ENCODE measurements at places on chromosomes 4 and X. TPM values are rescaled to one million over a fixed set of nuclear protein-coding genes. Genes with fewer than 3 reads are reported as not detected.

The MGARP gene
- polyA plus RNA-seq = 0.84 TPM

The ZDHHC15 gene
- polyA plus RNA-seq = not detected

- no peak overlapping the region for H3K4me3 ChIP-seq
- no peak overlapping the region for H3K27ac ChIP-seq
- no peak for DNase-seq
- H3K36me3 ChIP-seq = no peaks in the 10 kb centered on the region
- H3K4me1 ChIP-seq = no peaks in the 10 kb centered on the region
These were observed 78.3 kb upstream of the DUSP21 start for GRCh38 chrX:44765556-44765955.

- no peaks in the 10 kb centered on the region for H3K27me3 ChIP-seq
- no peak overlapping the region for H3K4me3 ChIP-seq
- no peak overlapping the region for H3K27ac ChIP-seq
- no peaks in the 10 kb centered on the region for H3K4me1 ChIP-seq
These were observed 694.4 kb upstream of the POU3F4 start for GRCh38 chrX:82813671-82814078.

- no peak overlapping the region for H3K4me3 ChIP-seq
- no peaks in the 10 kb centered on the region for H3K27me3 ChIP-seq
- DNase-seq = no peak
These were observed 13.1 kb upstream of the BANK1 start for GRCh38 chr4:101777431-101777830.

The TCEAL5 gene
- not detected for polyA plus RNA-seq

The ADGRG4 gene
- not detected for polyA plus RNA-seq

- DNase-seq = no peak
- no peaks in the 10 kb centered on the region for H3K36me3 ChIP-seq
- H3K27me3 ChIP-seq = no peaks in the 10 kb centered on the region
- H3K4me3 ChIP-seq = no peak overlapping the region
- H3K4me1 ChIP-seq = peaks cover 25% of the 10 kb centered on the region
These were observed 2.7 kb downstream of the GEMIN8 start for GRCh38 chrX:14027036-14027435.

GRCh38 chrX:123740536-123740935, 7.7 kb upstream of the THOC2 start:
- no peaks in the 10 kb centered on the region for H3K4me1 ChIP-seq
- H3K36me3 ChIP-seq = no peaks in the 10 kb centered on the region
- no peak for DNase-seq
- no peak overlapping the region for H3K4me3 ChIP-seq

The MAGEC1 gene
- polyA plus RNA-seq = not detected

DNA sequence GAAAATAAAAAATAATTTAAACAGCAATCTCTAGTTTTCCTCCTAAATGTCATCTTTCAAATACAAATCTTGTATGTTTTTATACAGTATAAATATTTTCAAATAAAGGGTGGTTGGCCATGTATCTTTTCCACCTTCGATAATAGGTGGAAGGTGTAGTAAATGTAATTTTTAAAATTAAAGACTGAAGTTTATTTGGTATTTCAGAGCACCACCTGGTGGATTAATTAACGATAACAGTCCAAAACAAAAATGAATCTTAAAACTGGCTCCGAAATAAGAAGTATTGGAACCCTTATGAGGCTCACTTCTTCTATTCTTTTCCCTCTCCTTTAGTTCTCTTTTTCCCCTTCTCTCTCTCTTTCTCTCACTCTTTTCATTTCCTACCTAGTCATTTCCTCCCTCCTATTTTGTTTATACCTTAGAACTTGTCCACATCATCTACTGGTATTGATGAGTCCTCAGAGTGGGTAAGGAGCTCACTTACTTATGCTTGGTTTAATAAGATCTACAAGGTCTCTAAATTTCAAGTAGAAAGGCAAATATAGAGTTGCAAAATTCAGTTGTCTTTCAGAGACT, 82.9 kb upstream of the EXOC1L start:
- no peaks in the 10 kb centered on the region for H3K4me1 ChIP-seq
- no peaks in the 10 kb centered on the region for H3K27me3 ChIP-seq

The PAK3 gene
- 0.18 TPM for polyA plus RNA-seq

DNA sequence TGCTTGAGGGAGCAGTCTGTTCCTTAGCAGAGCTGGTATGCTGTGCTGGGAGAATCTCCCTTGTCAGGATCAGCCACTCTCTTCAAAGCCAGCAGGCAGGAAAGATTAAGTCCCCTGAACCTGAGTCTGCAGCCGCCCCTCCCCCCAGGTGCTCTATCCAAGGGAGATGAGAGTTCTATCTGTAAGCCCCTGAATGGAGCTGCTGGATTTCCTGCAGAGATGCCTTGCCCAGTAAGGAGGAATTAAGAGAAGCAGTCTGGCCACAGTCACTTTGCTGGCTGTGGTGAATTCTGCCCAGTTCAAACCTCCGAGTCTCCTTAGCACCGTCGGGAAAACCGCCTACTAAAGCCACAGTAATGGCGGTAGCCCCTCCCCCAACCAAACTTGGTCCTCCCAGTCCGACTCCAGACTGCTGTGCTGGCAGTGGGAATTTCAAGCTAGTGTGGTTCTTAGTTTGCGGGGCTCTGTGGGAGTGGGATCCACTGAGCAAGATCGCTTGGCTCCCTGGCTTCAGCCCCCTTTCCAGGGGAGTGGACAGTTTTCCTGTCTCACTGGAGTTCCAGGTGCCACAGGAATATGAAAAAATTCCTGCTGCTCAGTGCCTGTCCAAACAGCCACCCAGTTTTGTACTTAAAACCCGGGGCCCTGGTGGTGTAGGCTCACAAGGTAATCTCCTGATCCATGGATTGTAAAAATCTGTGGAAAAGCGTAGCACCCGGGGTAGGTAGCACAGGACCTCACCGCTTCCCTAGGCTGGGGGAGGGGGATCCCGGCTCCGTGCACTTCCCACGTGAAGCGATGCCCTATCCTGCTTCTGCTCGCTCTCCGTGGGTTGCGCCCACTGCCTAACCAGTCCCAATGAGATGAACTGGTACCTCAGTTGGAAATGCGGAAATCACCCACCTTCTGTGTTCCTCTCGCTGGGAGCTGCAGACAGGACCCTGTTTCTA, 38.0 kb downstream of the RAB28 start:
- H3K4me3 ChIP-seq = no peak overlapping the region
- no peaks in the 10 kb centered on the region for H3K4me1 ChIP-seq
- no peaks in the 10 kb centered on the region for H3K36me3 ChIP-seq
- no peak for DNase-seq
- no peak overlapping the region for H3K27ac ChIP-seq

The L1CAM gene
- polyA plus RNA-seq = 0.38 TPM

DNA sequence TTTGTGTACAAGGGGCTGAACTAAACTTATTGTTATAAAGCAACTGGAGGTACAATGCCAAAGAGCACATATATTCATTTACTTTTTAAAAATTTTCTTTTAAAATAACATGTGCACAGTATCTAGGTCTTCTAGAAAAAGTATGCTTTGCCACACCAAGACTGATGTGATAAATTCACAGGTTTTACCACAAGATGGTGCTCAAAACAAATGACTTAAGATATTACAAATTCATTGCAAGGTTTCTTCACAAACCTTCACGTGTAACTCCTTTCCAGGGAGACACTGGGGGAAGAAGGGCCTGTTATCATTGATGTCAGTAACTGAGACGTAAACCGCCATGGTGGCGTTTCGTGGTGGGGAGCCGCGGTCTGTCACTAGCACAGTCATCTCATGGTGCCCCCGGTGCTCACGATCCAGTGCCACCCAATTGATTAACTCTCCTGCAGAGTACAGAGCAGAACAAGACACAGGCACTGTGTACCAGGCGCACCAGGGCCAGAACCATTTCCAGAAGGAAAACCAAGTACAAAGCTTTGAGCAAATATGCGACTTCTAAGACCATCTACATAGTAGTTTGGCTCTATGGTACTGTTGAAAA, 162.2 kb downstream of the DCHS2 start:
- H3K4me1 ChIP-seq = peaks cover 4% of the 10 kb centered on the region
- H3K4me3 ChIP-seq = no peak overlapping the region
- no peaks in the 10 kb centered on the region for H3K36me3 ChIP-seq
- DNase-seq = no peak

DNA sequence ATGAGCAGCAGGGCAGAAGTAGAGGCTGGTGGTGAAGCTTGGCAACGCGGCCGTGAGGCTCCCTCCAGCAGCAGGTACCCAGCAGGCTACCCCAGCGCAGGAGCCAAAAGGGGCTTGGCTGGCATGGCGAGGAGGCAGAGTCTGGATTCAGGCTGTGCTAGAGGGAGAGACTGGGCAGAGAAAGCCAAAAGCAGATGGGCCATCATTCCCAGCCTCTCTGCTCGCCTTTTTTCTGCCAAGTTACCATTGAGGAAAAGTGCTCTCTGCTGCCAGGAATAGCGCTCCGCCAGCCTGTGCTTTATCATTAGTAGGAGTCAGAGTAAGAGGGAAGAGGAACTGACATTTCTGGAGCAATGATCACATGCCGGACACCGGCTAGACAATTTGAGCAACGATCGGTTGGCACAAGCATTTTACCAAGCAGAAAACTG, 28.7 kb upstream of the MAP3K15 start:
- H3K36me3 ChIP-seq = no peaks in the 10 kb centered on the region
- no peaks in the 10 kb centered on the region for H3K27me3 ChIP-seq
- no peak for DNase-seq
- H3K4me3 ChIP-seq = no peak overlapping the region
- no peaks in the 10 kb centered on the region for H3K4me1 ChIP-seq
- H3K27ac ChIP-seq = no peak overlapping the region

DNA sequence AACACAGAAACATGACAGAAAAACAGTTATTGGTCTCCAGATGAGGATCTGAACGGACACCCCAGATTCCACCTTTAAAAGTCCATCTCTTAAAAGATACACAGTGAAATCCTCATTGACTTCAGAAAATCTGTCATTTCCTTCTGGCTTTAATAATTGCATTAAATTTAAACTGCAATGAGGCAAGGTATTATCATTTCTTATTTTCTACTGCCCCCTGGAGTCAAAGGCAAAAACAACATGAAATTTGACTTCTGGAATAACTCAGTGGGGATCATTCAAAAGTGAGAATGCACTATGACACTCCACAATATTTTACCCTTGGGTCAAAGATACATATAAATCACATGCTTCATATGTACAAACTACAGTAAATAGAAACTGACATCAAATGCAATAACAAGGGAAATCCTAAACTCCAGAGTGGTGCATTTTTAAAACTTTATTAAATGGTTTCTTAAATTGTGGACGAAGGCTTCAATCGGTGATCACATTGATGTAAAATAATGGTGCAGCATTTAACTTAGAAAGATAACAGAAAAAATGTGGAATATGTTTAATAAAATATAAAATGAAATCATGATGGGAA, 56.4 kb upstream of the SPANXN1 start:
- no peak overlapping the region for H3K4me3 ChIP-seq
- no peaks in the 10 kb centered on the region for H3K36me3 ChIP-seq
- H3K27ac ChIP-seq = no peak overlapping the region
- H3K27me3 ChIP-seq = no peaks in the 10 kb centered on the region
- no peaks in the 10 kb centered on the region for H3K4me1 ChIP-seq
- DNase-seq = no peak

DNA sequence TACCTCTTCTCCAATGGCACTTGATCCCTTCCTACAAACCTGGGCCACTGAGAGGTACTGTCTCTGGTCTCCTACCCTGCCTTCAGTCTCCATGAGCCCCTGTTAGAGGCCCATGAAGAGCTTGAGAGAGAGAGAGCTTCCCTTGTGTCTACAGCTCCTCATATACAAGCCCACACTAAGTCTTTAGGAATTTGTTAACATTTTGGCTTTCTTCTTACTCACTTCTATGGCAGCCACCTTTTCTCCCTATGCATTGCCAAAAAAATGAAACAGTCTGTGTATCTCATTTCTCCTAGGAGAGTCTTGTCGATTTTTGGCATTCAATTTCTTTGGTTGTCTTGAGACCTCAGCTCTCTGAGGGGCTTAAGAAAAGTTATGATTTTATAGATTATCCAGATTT, 90.9 kb upstream of the LNX1 start:
- no peak for DNase-seq
- H3K27me3 ChIP-seq = no peaks in the 10 kb centered on the region
- H3K4me1 ChIP-seq = no peaks in the 10 kb centered on the region
- no peak overlapping the region for H3K4me3 ChIP-seq

The EPHA5 gene
- not detected for polyA plus RNA-seq

The PIR gene
- 0.22 TPM for polyA plus RNA-seq

DNA sequence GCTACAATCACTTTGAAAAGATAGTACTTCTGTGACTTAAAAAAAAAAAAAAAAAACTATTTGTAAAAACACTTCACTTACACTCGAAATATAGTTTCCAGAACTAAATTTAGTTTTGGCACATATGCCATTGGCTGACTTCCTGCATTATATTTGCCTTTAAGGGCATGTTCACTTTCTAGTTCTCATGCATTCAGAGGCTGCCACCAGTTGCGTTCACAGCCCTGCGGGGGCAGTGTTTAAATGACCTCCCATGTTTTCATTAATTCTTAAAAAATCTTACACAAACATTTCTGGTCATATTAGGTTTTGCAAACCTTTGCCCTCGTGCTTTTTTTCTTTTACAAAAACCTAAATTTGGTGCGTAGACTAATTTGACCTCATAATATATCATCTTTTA, 12.4 kb upstream of the ARHGAP6 start:
- no peaks in the 10 kb centered on the region for H3K27me3 ChIP-seq
- H3K36me3 ChIP-seq = no peaks in the 10 kb centered on the region
- H3K4me1 ChIP-seq = no peaks in the 10 kb centered on the region

The PPARGC1A gene
- not detected for polyA plus RNA-seq

The DUX4 gene
- not detected for polyA plus RNA-seq

The TACR3 gene
- polyA plus RNA-seq = not detected

- H3K27ac ChIP-seq = no peak overlapping the region
- DNase-seq = no peak
- H3K4me3 ChIP-seq = no peak overlapping the region
- no peaks in the 10 kb centered on the region for H3K27me3 ChIP-seq
- H3K36me3 ChIP-seq = no peaks in the 10 kb centered on the region
These were observed 177.8 kb downstream of the RASL11B start for GRCh38 chr4:53039741-53040458.

DNA sequence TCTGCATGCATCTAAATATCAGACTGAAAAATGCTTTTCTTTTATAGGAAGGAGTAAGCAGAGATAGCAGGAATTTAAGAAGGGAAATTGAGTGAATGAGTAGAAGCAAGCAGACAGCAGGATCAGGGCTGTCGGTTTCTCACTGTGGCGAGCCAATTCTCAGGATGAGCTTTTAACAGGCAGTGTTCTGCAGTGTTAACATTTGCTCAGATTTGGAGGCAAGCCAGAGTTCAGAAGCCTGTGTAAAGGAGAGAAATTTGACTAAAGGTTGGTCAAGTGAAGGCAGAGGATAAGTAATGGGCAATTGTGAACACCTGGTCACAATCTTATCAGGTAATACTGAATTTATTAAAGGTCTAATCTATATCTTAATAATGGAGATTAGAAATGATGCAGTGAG, 133.3 kb upstream of the MAGEB16 start:
- no peak for DNase-seq
- H3K4me3 ChIP-seq = no peak overlapping the region
- H3K4me1 ChIP-seq = no peaks in the 10 kb centered on the region
